HEK293T (cell line): ENCODE measurements at places on chromosomes 7 and 10.

- peak; percentile 53 for DNase-seq
Measured at GRCh38 chr10:89426230-89426868, 12.0 kb downstream of the IFIT5 start.

DNA sequence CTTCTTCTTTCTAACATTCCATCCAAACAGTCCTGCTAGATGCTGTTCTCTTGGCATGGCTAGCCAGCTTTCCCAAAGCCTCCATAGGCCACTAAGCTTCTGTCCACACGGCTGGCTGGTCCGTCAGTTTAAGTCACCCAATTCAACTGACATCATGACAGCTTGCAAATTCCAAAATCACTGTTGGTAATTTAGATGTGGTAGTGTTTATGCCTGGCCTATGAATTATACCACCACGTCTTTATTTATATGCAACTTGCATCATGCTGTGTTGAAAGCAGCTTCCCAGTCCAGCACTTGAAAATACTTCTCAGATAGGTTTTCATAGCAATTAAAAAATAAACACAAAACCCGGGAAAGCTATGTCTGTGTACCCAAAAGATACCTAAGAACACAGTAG, 2.2 kb upstream of the VIM start:
- DNase-seq: no peak

DNA sequence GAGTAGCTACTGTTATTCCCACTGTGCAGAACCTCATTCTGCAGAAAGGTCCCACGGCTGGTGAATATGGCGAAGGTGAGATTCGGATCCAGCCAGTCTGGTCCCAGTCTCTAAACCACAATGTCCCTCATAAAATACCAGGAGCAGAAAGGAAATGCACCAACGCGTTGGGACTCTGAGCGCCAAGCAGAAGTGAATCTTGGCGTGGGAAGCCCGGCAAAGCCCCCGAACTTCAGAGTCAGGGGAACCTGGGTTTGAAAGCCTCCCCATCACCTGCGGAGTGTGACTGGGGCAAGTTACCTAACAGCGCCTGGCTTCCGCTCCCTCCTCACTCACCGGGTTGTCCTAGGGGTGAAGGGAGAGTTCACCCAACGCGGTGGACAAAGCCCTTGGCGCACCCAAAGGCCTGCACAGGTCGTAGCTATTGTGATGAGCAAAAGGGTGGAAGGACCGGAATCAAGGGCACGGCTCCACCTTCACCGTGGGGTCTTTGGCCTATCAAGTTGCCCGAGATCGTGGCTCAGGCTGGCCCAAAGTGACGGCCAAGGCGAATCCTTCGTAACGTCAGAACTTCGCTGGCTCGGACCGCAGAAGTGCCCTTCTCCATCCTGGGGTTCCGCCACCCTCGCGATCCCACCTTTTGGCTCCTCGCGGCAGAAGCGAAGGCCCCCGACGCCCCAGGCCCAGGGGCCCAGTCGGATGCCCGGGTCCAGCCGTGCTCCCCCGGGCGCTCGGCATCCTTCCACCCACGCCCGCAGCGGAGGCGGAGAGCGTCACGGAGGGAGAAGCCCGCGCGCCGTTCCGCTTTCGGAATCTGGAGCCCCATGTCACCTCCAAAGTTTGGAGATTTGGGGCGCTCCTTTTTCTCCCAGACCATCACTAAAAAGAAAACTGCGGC, 811 bp downstream of the RGS10 start:
- no peak for DNase-seq

DNA sequence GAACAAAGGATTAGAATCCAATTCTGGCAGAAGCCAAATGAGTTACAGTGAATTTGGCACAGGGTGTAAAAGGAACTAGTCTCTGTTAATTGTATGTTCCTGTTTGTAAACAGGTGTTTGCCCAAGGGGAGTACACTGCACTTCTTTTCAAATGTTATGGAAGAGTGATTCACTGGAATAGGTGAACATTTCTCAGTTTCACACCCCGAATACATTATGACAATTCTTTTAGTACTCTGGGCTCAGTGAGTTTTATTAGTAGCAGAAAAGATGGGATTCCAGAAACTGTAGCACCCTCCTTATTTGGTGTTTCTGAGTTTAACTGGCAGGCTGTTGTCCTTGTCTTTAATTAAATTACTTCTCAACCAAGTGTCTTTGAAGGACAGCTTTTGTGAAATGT, 329.2 kb downstream of the BBS9 start:
- DNase-seq: no peak

DNA sequence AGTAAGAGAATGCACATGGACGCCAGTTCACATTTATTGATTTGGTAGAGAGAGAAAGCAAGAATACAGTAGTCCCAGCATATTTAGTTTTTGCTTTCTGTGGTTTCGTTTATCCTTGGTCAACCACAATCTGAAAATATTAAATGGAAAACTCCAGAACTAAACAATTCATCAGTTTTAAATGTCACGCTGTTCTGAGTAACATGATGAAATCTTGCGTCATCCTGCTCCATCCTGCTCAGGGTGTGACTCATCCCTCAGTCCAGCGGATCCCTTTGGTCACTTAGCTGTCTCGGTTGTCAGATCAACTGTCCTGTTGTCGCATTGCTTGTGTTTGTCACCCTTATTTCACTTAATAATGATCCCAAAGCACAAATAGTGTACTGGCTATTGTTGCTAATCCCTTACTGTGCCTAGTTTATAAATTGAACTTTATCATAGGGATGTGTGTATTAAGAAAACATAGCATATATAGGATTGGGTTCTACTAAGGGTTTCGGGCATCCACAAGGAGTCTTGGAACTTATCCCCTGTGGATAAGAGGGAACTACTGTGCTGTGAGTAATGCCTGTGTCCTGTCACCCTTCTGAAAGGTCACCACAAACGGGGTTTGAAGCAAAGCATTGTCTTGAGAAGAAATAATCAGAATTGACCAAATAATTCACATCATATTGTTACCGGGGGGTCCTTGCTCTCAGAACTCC, 73.6 kb downstream of the OTUD1 start:
- no peak for DNase-seq

GRCh38 chr10:84214612-84215235, 10.6 kb downstream of the LRIT2 start:
- DNase-seq: peak; percentile 53

DNA sequence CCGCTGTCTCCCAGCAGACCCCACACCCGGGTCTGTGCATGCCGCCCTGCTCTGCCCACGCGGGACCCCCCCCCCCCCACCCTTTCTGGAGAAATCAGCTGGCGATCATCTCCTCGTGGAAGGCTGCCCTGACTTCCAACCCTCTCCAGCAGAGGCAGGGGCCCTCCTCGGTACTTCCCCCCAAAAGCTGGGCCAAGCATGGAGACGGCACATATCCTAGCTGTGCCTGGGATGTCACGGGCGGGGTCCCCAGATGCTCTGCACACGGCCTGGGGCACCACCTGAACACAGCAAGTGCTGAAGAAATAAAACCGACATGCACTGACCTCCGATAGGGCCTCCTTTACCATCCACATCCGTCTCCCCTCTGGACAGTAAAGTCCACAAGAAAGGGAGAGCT, 96.0 kb downstream of the DIP2C start:
- no peak for DNase-seq

GRCh38 chr10:24396396-24396795, 187.5 kb downstream of the KIAA1217 start:
- DNase-seq: no peak

DNA sequence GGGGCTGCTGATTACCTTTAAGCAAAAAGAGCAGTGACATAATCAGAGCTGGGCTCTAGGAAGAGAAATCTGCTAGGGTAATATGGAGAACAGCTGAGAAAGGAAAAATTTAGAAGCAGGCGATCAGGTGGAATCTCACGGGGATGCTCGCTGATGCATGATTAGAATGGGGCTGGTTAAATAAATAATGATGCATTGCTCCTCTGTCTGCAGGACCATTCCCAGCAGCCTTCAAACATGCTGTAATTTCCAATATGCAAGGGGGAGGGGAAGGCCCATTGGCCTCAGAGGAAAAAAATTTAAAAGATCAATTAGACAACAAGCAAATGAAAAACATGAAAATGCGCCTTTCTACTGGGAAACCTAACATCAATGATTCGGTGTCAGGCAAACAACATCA, 65.6 kb upstream of the C10orf90 start:
- DNase-seq: no peak

- no peak for DNase-seq
Measured at GRCh38 chr10:43902842-43903241, 254.2 kb upstream of the ZNF32 start.

DNA sequence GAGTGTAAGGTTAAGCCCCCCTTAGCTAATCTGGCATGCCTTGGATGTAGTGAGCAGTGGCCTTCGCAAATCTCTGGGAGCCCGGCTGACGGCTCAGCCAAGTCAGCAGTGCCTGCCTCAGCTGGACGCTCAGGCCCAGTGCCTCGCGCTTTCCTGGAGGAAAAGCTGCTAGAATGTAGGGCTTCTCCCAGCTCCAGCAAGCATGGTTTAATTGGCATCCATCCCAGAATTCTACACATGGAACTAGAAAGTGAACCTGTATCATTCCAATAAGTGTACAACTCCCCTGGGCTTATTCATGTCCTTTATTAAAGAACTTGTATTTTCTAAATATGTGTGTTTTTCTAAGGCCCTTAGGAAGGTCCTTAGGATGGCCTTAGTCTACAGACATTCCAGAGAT, 287.8 kb upstream of the SHH start:
- DNase-seq: no peak

DNA sequence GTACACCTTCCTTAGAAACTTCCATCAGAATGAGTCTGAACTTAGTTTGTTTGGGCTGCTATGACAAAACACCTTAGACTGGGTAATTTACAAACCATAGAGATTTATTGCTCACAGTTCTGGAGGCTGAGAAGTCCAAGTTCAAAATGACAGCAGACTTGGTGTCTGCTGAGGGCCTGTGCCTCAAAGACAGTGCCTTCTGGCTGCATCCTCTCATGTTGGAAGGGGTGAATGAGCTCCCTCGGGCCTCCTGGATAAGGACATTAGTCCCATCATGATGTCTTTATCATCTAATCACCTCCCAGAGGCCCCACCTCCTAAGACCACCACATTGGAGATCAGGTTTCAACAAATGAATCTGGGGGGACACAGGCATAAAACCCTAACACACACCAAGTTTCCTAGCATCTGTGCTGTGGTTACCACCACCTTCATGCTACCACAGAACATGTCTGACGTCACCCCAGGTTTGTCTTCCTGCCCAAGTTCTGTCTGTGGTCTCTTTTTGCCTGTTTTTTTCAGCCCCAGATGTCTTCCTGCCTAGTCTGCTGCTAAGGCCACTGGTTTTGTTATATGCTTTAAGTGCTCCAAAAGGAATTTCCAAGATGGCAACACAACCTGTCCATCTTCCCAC, 150.9 kb upstream of the COBL start:
- DNase-seq: no peak

DNA sequence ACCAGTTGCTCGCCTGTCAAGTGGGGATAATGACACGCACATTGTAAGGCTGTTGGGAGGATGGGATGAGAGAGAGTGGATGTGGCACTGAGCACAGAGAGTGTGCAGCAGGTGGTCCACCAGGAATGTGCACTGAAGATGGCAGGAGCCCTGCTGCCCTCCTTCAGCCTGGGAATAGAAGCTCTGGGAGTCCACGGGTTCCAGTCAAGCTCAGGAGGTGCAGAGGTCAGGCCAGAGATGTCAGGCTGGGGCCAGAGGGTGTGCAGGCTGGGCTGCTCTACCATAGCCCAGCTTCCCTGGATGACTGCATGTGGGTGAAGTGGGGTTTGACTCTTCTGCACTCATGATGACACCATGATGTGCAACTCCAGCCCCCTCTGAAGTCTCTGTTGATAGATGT, 58.7 kb downstream of the C10orf120 start:
- no peak for DNase-seq

DNA sequence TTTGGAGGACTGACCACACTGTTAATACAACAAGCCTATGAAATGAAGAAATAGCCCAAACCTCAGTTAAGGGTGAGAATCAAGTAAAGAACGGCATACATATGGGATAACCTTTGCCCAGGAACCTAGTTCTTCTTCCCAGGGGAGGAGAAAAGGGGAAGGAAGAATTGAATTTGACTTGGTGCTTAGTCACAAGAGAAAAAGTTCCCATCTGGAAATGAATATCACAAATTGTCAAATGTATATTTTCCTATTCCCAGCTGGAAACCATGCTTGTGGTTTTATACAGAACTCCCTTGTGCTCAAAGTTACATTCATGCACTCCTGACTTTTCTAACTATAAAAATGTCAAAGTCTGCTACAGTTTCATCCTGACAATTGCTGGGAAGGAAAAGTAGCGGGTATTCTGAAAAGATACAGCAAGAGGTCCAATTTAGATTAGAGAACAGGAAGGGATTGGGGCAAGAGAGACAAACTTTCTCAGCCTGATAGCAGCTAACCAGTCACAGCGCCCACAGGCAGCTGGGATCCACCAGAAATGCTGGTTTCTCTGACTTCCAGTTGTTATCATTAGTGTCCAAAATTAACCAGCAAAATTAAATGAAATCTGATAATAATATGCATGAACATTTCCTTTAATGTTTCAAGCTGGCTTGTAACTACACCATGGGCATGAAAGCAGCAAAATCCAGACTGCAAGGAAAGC, 18.6 kb upstream of the GSAP start:
- no peak for DNase-seq

GRCh38 chr10:99787311-99787710, 4.9 kb downstream of the ABCC2 start:
- no peak for DNase-seq

GRCh38 chr7:12094365-12094921, 116.7 kb upstream of the TMEM106B start:
- no peak for DNase-seq

GRCh38 chr7:69982197-69982596, 383.9 kb downstream of the AUTS2 start:
- DNase-seq: no peak

- no peak for DNase-seq
Measured at GRCh38 chr7:66504131-66504530, 124.5 kb upstream of the KCTD7 start.

- DNase-seq: no peak
Measured at GRCh38 chr7:121730869-121731268, 142.1 kb upstream of the PTPRZ1 start.

DNA sequence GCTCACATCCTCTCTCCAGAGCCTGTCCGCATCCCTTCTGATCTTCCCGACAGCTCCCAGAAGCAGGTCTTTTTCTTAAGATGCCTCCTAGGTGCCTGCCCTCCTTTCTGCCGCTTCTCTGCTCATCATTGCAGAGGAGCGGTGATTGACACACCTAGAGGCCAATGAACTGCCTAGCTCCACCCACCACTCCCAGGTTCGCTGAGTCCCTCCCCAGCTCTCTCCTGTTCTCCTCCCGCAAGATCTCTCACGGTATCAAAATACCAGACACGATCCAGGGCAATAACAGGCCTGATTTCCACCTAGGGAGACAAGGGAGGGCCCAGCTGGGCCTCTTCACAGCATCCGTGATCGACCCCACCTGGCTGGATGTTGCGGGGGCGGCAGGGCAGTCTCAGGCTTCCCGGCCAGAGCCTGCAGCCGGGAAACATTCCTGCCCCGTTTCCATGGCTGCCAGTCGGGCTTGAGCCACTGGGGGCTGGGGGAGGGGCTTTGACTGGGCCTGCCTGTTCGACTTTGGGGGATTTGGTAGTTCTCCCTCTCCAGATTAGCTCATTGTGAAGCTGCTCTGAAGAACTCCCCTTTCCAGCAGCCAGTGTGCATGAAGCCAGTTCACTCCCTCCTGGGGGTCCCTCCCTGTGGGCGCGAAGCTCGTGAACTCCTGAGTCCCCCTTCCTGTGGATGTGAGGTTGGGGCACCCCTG, 373.5 kb downstream of the RPS24 start:
- peak; percentile 95 for DNase-seq

GRCh38 chr7:66326501-66327215, 121.5 kb downstream of the TPST1 start:
- no peak for DNase-seq

GRCh38 chr7:156848979-156849378, 44.0 kb downstream of the LMBR1 start:
- DNase-seq: no peak

GRCh38 chr7:41007351-41007751, 695.5 kb downstream of the INHBA start:
- DNase-seq: no peak
